B cell (primary cell): ENCODE measurements at places on chromosomes 1 and 21. TPM values are rescaled to one million over a fixed set of nuclear protein-coding genes. Genes with fewer than 3 reads are reported as not detected.

BRINP3 gene
- not detected in 2 replicates for polyA plus RNA-seq

OR2T5 gene
- polyA plus RNA-seq, result 0.16 TPM in 1 of 2 replicates, not detected in the other

OSCP1 gene
- 0.16 and 0.23 TPM in 2 replicates for polyA plus RNA-seq

KPRP gene
- polyA plus RNA-seq, result not detected in 2 replicates

C1orf141 gene
- polyA plus RNA-seq, result not detected in 2 replicates

INTS11 gene
- 245 and 279 TPM in 2 replicates for polyA plus RNA-seq

EPS8L3 gene
- not detected in 2 replicates for polyA plus RNA-seq

EXTL1 gene
- not detected in 2 replicates for polyA plus RNA-seq
